ENCODE measurements at places on chromosomes 2 and 18. TPM values are rescaled to one million over a fixed set of nuclear protein-coding genes. Genes with fewer than 3 reads are reported as not detected.

GRCh38 chr2:214810671-214811070 is 1.2 kb upstream of the BARD1 start:
- DNase-seq = no peak

The RGPD8 gene
- total RNA-seq = 6.7 TPM

The LPIN2 gene
- 22.9 TPM for total RNA-seq

GRCh38 chr2:3769766-3770165 is 66.4 kb downstream of the DCDC2C start:
- DNase-seq = no peak

DNA sequence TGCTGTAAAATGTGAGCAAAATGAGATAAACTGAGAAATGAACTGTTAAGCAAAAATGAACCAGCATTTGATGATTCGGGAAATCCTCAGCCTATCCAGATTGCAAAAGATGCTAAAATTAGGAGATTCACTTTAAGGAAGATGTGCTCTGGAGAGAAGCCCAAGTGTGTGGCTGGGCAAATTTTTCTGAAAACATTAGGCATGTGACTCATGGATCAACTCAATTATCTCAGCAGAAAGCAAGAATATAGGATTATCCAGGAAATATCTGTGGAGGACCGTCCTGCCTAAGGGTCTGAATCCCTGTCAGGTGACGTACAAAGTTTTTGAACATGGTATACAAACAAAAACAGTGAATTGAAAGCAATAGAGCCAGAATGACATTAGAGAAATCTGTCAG is 1268.3 kb upstream of the TMEFF2 start:
- peak; percentile 8 for DNase-seq

- no peak for DNase-seq
Observed at GRCh38 chr2:65030476-65031332, 25.5 kb upstream of the CEP68 start.

DNA sequence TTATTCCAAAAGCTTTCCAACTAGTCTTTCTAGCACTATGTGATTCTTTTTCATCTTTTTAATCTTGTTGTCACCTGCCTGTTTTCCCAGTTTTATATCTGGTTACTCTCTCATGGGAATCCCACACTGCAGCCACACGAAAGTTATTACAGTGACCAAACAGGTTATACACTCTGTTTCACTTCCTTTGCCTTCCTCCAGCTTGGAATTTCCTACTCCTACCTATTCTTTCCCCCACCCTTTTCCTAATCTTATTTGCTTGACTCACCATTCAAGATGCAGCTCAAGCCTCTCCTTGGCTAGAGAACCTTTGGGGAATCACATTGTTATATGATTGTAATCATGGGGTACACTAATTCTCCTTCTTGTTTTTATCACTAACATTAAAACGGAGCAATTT is 13.4 kb upstream of the TLK1 start:
- DNase-seq = no peak

The MYO5B gene
- 14.7 TPM for total RNA-seq

The NGEF gene
- not detected for total RNA-seq

DNA sequence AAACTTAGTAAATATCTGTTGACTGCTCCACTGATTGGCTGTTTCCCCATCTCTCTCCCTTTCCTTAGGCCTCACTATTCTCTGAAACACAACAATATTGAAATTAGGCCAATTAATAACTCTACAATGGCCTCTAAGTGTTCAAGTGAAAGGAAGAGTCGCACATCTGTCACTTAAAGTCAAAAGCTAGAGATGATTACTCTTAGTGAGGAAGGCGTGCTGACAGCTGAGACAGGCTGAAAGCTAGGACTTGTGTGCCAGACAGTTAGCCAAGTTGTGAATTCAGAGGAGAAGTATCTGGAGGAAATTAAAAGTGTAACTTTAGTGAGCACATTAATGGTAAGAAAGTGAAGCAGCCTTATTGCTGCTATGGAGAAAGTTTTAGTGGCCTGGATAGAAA is 48.4 kb downstream of the PLEK start:
- no peak for DNase-seq

Measured in myocyte (in vitro differentiated cells).